ENCODE measurements at places on chromosomes 13 and 19. TPM values are rescaled to one million over a fixed set of nuclear protein-coding genes. Genes with fewer than 3 reads are reported as not detected.

The C1QTNF9B gene
- not detected for total RNA-seq

The PSG1 gene
- not detected for total RNA-seq

The CBY2 gene
- total RNA-seq: not detected

The SPRY2 gene
- not detected for total RNA-seq

DNA sequence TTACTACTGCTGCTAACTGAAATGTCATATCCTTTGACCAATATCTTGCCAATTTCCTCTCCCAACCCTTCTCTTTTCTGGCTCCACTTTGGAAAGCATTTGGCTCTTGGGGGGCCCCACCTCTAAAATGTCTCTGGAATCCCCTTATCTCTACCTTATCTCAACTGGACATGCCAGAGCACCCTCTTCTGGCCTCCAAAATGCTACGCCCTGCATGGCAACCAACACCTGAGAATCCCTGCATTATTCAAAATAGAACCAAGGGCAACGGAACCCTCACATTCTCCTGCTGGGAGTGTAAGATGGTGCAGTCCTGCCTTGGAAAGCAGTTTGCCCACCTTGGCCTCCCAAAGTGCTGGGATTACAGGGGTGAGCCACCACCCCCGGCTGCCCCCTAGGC lies 35.3 kb downstream of the CERS4 start:
- no peaks in the 10 kb centered on the region for H3K27me3 ChIP-seq
- no peak overlapping the region for H3K4me3 ChIP-seq

DNA sequence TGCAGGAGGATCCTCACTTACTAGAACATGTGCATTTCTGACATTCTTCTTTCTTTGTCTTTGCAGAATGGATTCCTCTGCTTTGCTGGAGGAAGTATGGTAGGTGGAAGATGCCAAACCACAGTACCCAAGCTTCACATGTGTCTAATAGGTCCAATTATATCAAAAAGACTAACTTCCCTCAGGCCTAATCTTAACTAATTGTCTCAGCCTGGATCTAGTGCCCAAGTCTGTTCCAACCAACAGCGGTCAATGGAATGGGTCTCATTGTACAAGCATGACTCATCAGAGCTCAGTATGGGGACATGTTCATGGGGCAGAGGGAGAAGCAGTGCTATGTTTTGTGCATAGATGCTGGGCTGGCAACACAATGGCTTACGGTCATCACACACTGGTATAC lies 81.6 kb upstream of the CSNK1A1L start:
- H3K36me3 ChIP-seq: no peaks in the 10 kb centered on the region
- H3K4me3 ChIP-seq: no peak overlapping the region
- H3K4me1 ChIP-seq: no peaks in the 10 kb centered on the region
- H3K27ac ChIP-seq: no peak overlapping the region

DNA sequence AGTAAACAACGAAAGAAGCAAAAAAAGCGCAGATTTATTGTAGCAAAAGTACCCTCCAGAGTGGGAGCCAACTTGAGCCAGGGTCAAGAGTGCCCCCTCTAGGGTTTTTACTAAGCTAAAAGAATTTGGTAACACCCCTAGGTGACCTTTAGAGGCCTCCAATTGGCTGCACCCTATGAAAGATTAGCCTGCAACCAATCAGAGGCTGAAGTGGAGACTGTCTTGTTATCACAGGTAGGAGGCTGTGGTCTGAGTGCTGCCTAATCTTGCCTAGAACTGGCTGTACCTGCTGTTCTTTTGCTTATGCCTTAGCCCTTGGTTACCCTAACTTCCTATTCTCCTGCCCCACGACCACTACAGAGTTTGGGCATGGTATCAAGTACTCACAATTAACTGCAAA lies 38.3 kb downstream of the ANKRD10 start:
- DNase-seq: no peak
- no peak overlapping the region for H3K27ac ChIP-seq
- peaks cover 6% of the 10 kb centered on the region for H3K36me3 ChIP-seq
- peaks cover 11% of the 10 kb centered on the region for H3K27me3 ChIP-seq

DNA sequence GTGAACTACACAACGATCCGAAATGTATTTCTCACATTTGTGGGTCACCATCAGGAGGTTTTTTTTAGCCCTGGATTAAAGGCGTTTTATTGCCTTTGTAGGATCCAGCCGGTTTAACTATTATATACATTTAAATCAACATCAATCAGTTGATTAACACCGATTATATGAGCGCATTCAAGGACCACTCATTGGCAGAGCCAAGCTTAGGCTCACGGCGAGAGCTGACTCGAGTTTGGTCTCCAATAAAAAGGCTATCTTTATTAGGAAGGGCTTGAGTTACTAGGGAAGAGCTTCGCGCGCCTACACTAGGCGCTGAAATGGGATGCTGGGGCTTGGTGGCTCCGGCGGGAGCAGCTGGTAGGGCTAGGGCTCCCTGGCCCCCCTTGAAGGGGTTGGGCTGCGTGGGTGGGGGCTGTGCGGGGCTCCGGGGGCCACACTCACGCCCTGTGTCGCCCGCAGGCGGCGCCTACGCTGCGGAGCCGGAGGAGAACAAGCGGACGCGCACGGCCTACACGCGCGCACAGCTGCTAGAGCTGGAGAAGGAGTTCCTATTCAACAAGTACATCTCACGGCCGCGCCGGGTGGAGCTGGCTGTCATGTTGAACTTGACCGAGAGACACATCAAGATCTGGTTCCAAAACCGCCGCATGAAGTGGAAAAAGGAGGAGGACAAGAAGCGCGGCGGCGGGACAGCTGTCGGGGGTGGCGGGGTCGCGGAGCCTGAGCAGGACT lies 4.2 kb downstream of the PDX1 start:
- H3K4me1 ChIP-seq: peaks cover 21% of the 10 kb centered on the region
- peaks cover 88% of the 10 kb centered on the region for H3K27me3 ChIP-seq
- H3K27ac ChIP-seq: peak overlapping the region; percentile 50
- no peak for DNase-seq
- H3K4me3 ChIP-seq: no peak overlapping the region

- DNase-seq: peak; percentile 100
- H3K4me1 ChIP-seq: peaks cover 43% of the 10 kb centered on the region
- peak within 1 kb of the TSS; percentile 90 for H3K27ac ChIP-seq
- peaks cover 21% of the 10 kb centered on the region for H3K36me3 ChIP-seq
- peaks cover 2% of the 10 kb centered on the region for H3K27me3 ChIP-seq
These were observed at the start of gene MYADM for GRCh38 chr19:53867225-53868090. TSS of gene MYADM (plus strand) at chr19:53867883. CDS start at chr19:53873530, 5,647 bp downstream.

GRCh38 chr13:95524264-95524901 lies 28.1 kb upstream of the CLDN10 start:
- H3K4me3 ChIP-seq: no peak overlapping the region
- H3K27me3 ChIP-seq: peaks cover 13% of the 10 kb centered on the region
- H3K4me1 ChIP-seq: no peaks in the 10 kb centered on the region
- H3K36me3 ChIP-seq: no peaks in the 10 kb centered on the region

DNA sequence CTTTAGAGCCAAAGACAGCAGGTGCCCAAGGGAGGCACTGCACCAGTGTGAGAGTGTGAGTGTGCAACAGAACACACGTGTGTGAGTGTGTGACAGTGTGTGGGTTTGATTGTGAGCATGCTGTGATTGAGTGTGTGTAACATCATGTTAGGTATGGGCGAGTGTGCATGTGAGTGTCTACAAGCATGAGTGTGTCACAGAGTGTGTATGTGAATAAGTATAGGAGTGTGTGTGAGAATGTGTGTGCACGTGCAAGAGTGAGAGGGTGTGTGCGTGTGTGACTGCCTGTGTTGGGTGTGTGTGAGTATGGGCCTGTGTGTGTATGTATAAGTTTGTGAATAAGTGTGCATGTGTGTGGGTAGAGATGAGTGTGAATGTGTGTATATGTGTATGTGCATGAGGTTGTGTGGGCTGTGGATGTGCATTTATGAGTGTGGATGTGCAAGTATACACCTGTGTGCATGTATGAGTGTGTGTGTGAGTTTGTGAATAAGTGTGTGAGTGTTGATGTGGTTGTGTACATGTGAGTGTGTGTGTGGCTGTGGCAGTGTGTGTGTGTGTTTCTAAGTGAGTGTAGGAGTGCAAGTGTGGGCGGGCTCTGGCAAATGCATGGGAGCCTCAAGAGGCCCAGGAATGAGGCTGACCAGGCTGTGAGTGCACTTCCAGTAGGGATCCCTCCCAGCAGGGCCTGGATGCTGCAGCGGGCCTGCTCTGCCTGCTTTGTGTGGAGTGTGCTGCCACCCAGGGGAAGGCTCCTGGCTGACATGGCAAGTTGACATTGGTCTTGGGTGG lies 198.4 kb downstream of the COL4A1 start:
- no peak overlapping the region for H3K4me3 ChIP-seq

GRCh38 chr13:60453490-60453889 lies 56.5 kb downstream of the TDRD3 start:
- no peak for DNase-seq
- H3K4me1 ChIP-seq: no peaks in the 10 kb centered on the region
- H3K36me3 ChIP-seq: peaks cover 4% of the 10 kb centered on the region
- no peaks in the 10 kb centered on the region for H3K27me3 ChIP-seq

- no peaks in the 10 kb centered on the region for H3K4me1 ChIP-seq
- no peak overlapping the region for H3K27ac ChIP-seq
- peaks cover 19% of the 10 kb centered on the region for H3K27me3 ChIP-seq
- no peak for DNase-seq
These were observed 19.0 kb upstream of the ATP8A2 start for GRCh38 chr13:25352806-25353205.

GRCh38 chr19:39064405-39064804 lies 19.8 kb upstream of the ACP7 start:
- H3K4me3 ChIP-seq: no peak overlapping the region
- peaks cover 2% of the 10 kb centered on the region for H3K36me3 ChIP-seq

- H3K4me3 ChIP-seq: peak overlapping the region; percentile 86
- no peaks in the 10 kb centered on the region for H3K36me3 ChIP-seq
- no peaks in the 10 kb centered on the region for H3K27me3 ChIP-seq
These were observed 16.3 kb downstream of the POP4 start for GRCh38 chr19:29622166-29623070.

- peaks cover 56% of the 10 kb centered on the region for H3K27me3 ChIP-seq
- H3K27ac ChIP-seq: no peak overlapping the region
- no peaks in the 10 kb centered on the region for H3K36me3 ChIP-seq
- no peak for DNase-seq
- peaks cover 31% of the 10 kb centered on the region for H3K4me1 ChIP-seq
These were observed 1.6 kb upstream of the MLNR start for GRCh38 chr13:49218493-49219051.

DNA sequence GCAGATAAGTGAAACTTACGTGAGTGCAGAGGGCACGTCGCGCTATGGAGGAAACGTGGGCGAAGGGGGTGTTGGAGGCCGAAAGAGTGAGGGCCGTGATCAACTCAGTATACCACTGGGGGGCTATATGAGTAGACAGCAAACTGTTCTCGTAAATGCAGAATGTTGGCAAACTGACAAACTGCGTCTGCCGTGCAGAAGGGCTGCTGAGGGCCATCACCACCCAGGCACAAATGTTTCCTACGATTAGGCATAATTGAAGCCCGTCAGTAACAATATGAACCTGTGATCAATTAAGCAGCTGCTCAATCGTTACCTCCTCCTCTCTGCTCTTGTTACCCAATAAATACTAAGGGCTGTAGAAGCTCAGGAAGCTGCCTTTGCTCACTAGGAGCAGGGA lies 17.3 kb upstream of the MADCAM1 start:
- H3K4me3 ChIP-seq: no peak overlapping the region
- H3K36me3 ChIP-seq: peaks cover 21% of the 10 kb centered on the region
- H3K27me3 ChIP-seq: no peaks in the 10 kb centered on the region
